ENCODE measurements at places on chromosomes 16 and 17. TPM values are rescaled to one million over a fixed set of nuclear protein-coding genes. Genes with fewer than 3 reads are reported as not detected.

DNA sequence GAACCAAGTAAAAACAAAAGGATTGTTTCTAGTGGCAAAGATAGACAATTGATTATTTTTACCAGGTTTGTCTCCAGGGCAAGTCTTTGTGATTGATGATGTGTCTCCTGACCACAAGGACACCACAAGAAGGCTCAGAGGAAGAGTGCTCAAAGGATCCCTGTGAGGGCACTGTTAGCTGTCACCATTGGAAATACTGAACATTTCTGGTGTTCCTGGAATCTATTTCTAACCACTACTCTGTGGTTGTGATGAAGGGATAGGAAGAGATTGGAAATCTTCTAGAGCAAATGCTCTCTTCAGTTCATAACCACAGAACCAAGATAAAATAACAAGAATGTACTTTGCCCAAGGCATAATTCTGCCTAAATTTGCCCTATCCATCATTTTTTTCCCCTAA, 15.3 kb downstream of the RNF43 start:
- no peak for DNase-seq

DNA sequence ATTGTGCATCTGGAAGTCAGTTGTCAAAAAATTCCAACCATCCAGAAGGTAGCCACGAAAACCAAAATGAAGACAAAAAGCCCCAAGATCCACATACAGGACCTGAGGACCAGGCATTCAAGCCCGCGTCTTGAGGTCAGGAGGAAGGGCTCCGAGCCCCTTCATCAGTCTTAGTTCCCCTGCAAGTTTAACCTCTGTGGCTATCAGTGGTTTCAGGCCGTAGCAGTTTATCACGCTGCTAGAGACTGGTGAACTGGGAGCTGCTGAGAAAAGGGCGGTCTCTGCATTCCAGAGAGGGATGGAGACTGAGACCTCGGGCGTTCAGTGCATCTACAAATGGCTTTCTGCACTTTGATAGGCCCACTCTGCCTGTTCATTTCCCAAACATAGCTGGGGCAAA, 70.6 kb downstream of the IRF8 start:
- DNase-seq: no peak

The EXOC3L1 gene
- total RNA-seq: 15.6 TPM

- DNase-seq: no peak
Measured at GRCh38 chr17:50541402-50541715, 5.6 kb upstream of the SPATA20 start.

The ANKRD40CL gene
- total RNA-seq: not detected
